Right lung (tissue), 10 donors: ENCODE measurements at places on chromosomes 3 and 15. TPM values are rescaled to one million over a fixed set of nuclear protein-coding genes. Genes with fewer than 3 reads are reported as not detected.
A peak's percentile ranks its signal among the peaks of the same experiment; 100 is the strongest.

DNA sequence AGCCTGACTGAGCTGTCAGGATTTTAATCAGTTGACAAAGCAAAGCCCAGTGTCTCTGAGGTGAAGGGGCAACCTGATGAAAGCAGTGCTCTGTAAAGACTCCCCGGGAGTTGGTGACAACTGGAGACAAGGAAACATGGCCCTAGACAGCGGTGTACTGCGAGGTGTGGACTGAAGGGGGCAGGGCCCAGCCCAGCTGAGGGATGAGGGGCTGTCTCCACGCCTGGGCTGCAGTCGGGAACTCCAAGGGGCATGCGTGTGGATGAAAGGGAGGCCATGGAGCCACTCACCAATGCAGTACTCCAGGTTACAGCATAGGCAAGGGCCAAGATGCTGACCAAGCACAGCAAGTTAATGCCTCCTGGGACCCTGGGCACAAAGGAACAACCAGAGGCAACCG lies 45.1 kb downstream of the SCAP start:
- DNase-seq: no peak

Gene DGKG
- polyA plus RNA-seq: 2.7 TPM

DNA sequence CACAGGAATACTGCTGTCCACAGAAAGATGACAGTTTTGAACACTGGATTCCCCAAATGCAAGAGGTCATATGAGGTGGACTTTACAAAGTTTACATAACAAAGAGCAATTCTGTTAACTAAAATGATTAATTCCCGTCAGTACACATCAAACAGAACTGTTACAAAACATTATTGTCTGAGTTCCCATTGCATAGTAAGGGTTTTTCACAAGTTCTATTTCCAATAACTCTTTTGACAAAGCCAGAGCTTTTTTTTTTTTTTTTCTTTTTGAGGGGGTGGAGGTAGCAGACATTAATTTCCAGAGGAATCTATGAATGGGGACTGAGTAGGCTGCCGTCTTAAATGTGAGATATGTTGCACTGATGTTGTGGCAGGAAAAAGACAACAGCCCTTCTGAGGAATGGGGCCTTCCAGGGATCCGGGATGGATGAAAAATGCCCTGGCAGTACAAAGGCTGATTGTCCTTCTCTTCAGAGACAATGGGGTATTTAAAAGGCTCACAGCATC lies 178.1 kb upstream of the KBTBD8 start:
- no peak for DNase-seq

- peak; percentile 31 for DNase-seq
These were observed 199.1 kb downstream of the LRRN1 start for GRCh38 chr3:3998140-3998922.

DNA sequence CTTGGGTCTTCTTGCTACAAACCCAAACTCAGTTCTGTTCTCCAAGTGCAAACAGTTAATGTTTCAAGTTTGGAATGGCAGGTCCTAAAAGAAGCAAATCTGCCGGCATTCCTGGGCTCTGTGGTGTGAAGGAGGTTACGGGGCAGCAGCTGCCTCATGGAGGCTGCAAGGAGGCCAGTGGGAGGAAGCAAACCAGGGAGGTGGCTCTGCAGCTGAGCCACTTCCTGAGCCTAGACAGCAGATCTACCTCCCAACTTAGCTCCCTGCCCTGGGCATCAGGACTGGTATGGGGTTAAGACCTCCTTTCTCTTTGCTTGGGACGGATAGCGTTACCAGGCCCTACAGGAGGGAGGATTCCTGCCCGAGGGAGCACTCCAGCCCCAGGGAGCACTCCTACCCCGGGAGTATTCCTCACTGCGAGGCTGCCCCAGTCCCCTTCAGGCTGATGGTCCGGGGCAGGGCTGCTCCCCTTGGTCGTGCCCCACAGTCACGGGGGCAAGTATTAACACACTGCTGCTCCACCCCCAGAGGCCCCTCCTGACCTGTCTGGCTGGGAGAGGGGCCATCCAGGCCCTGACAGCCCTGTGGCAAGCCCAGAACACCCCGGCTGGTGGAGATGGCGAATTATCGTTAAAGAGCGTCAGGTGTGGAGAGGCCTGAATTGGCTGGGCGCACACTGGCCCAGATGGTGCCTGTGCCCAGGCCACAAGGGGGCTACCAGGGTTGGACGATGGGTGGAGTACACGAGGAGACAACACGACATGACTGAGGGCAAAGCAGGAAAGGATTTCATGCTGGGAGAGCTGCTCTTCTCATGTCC lies 129.9 kb downstream of the ATP10A start:
- DNase-seq: no peak

Gene RGMA
- 13.8 TPM for polyA plus RNA-seq

GRCh38 chr3:56826831-56827722 lies 25.3 kb upstream of the ARHGEF3 start:
- DNase-seq: no peak

GRCh38 chr3:20190991-20191390 lies 5.0 kb upstream of the SGO1 start:
- no peak for DNase-seq

DNA sequence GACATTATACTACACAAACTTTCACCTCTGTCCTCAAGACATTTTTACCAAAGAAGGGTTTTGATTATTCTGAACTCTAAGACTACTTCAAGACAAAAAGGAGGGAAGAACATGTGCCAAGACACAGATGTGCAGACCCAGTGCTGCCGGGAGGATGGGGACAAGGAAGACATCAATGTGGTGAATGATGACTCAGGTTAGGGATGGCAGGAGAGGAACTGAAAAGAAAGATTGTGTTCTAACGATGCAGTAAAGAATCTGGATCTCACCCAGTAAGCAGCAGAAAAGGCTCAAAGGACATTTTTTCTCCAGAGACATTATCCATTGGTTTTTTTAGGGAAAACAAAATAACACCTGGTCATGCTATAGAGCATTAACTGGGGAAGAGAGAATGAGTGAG lies 449.9 kb upstream of the NR2F2 start:
- DNase-seq: no peak

Gene PGBD4
- 1.9 TPM for polyA plus RNA-seq

DNA sequence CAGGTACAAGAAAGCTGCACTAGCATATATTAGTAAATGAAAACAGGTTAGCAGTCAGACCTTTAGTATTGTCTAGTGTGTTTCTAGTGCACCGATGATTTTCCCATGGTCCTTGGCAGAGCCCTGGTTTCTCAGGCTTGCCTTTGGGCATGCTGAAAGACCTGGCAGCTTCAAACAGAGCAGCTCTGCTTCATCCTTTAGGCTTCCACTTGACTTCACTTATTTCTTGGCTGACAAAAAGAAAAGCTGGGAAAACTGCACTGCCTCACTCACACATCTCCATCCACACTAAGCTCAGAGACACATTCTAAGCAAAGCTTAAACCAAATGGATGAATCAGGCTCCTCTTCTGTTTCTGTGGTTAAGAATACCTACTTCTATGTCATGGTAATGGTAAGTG lies 374.8 kb upstream of the PDZRN3 start:
- DNase-seq: no peak

Gene ZIC1
- polyA plus RNA-seq: 0.87 TPM

- no peak for DNase-seq
These were observed 68.3 kb upstream of the IMPG2 start for GRCh38 chr3:101388706-101389105.

Gene CRYBG3
- polyA plus RNA-seq: 32.0 TPM

GRCh38 chr3:11755276-11755675 lies 91.4 kb downstream of the TAMM41 start:
- no peak for DNase-seq

GRCh38 chr15:85743392-85744055 lies 51.2 kb downstream of the KLHL25 start:
- no peak for DNase-seq

DNA sequence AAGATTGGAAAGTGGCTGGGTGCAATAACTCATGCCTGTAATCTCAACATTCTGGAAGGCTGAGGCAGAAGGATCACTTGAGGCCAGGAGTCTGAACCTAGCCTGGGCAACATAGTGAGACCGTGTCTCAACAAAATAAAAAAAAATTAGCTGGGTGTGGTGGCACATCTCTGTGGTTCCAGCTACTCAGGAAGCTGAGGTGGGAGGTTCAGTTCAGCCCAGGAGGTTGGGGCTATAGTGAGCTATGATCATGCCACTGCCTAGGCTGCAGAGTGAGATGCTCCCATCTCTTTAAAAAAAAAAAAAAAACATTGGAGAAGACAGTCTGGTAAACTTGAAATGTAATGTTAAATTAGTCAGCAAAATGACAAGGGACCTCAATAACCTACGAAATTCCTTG lies 57.9 kb downstream of the STAG1 start:
- DNase-seq: no peak

DNA sequence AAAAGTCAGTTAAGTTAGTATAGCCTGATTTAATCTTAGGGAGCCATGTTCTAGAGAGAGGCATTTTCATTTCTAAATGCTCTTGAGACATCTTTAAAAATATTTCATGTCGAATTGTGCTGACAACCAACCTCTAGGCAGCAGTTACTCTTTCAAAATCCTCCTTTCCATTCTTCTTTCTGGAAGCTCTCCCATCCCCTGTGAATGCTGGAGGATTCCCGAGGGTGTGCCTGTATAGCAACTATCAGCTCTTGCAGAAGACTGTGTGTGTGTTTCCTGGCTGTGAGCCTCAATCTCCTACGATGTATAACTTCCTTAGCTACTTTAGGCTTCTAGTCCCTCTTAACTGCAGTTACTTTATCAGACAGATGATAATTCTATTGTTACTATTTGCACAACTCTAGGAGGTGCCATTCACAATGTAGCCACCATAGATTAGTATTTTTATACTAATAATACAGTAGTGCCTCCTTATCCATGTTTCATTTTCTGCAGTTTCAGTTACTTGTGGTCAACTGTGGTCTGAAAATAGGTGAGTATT lies 250.3 kb downstream of the EDEM1 start:
- no peak for DNase-seq

Gene HCLS1
- 8.7 TPM for polyA plus RNA-seq

Gene P2RY12
- 1.5 TPM for polyA plus RNA-seq

DNA sequence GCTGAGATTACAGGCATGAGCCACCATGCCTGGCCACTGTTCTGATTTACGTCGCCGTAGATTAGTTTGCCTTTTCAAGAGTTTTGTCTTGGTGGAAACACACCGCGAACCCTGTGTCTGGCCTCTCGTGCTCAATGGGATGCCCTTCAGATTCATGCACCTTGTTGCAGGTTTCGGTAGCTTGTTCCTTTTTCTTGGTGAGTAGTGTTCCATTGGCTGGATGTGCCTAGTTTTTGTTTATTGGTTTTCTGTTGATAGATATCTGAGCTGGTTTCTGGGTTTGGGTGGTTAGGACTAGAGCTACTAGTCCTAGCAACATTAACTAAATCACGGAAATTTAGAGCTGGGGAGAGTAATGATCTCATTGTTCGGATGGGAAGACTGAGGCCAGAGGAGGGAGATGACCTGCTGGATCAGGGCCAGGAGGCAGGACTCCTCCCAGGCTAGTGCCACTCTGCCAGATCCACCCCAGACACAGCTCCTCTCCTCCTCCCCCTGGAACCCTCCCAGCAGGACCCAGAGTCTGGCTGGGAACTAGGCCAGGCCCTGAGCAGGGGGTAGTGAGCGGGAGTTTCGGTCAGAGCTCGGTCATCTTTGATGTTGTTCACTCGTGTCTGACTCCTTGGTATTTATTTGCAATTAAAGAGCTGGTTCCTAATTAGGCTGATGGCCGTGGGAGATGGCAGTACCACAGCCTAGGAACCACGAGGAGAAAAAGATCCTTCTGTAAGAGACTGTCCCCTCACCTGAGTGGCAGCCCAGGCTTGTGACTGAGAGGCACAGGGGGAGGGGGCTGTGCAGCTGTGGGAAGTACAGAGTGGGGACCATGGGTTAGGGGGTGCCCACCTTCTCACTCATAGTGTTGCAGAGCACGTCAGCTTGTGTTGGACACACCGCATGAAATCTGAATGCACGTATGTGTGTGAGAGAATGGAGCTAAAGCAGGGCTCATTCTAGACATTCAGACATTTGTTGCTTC lies 73.4 kb downstream of the SMAD6 start:
- no peak for DNase-seq

Gene RNF111
- 37.4 TPM for polyA plus RNA-seq

- DNase-seq: no peak
These were observed 15.3 kb upstream of the SMAD3 start for GRCh38 chr15:67050062-67050461.

GRCh38 chr3:183824761-183825455 lies 469 bp downstream of the MAP6D1 start:
- no peak for DNase-seq

Gene STRC
- polyA plus RNA-seq: 1.9 TPM

DNA sequence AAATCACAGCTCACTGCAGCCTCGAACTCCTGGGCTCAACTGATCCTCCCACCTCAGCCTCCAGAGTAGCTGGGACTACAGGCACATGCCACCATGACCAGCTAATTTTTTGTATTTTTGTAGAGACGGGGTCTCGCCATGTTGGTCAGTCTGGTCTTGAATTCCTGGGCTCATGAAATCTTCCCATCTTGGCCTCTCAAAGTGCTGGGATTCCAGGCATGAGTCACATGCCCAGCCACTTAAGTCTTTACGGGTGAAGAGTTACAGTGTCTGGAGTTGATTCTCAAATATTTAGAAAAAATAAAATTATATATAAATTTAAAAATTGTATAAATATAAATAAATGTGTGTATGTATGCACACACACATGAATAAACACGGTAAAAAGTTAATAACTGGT lies 14.5 kb upstream of the KBTBD12 start:
- no peak for DNase-seq

DNA sequence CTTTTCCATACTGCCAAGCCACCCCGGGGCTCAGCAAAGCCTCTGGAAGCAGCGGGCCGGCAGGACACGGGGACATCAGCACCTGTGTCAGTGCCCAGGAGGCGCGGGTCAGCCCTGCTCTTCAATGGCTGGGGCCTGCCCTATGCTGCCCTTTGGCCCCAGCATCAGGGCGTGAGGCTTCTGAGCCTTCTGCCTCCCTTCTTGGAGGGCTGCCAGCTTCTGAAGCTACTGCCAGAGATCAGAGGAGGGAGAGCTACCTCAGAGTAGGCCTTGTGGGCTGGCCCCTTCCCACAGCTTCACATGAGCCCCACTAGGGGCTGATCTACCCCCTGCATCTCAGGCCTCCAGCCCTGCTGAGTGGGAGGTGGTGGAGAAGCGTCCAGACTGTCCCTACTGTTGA lies 13.0 kb upstream of the TMEM115 start:
- no peak for DNase-seq

- peak; percentile 63 for DNase-seq
These were observed 404.6 kb upstream of the C2CD4B start for GRCh38 chr15:62569460-62570404.

- peak; percentile 48 for DNase-seq
These were observed 18.9 kb upstream of the TGM5 start for GRCh38 chr15:43285609-43286037.

DNA sequence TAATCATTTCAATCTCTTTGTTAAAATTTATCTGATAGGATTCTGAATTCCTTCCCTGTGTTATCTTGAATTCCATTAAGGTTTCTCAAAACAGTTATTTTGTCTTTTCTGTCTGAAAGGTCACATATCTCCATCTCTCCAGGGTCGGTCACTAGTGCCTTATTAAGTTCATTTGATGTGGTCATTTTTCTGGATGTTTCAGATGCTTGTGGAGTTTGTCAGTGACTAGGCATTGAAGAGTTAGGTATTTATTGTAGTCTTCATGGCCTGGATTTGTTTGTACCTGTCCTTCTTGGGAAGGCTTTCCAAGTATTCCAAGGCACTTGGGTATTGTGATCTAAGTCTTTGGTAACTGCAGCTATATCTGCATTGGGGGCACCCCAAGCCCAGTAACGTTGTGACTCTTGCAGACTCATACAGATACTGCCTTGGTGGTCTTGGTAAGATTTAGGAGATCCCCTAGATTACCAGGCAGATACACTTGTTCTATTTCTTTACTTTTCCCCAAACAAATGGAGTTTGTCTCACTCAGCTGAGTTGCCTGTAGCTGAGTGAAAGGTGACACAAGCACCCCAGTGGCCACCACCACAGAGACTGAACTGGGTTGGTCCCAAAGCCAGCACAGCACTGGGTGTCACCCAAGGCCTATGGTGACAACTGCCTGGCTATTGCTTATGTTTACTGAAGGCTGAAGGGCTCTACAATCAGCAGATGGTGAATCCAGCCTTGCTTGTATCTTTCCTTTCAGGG lies 18.9 kb upstream of the SLC27A2 start:
- no peak for DNase-seq
